Fibroblast of skin of abdomen (primary cell): ENCODE measurements at places on chromosomes 4 and X.

DNA sequence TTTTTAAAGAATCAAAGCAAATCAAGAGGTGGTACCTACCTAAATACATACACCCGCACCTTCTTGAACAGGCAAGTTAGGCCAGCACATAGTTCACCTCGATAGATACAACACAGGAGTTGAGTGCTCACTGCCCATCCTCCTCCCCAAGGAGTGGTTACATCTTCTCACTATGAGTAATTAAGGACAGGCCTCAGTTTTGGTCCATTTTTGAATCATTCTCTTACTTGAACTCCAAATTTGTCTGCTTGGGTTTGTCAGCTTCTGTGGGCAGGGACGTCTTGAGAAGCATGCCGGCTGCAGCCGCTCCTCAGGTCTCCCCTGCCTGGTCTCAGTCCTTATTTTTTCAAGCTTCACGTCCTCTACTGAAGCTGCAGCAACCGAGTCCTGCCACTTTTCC lies 190.6 kb upstream of the RBPJ start:
- no peak for DNase-seq

DNA sequence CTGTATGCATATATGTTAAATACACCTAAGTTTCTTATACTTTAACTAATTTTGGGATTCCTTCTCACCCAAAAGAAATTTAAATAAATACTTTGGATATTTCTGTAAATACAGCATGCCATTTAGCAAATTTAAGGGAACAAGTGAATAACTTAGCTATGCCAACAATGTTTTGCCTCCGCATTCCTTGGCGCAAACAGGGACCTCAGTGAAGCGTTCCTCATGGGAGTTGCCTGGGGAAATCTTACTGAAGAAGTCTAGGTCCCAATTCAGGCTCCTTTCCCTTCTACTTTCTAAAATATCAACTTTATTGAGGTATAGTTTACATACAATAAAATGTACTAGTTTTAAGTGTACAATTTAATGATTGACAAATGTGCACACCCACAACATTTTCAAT lies 25.0 kb downstream of the COL4A5 start:
- peak; percentile 35 for DNase-seq

DNA sequence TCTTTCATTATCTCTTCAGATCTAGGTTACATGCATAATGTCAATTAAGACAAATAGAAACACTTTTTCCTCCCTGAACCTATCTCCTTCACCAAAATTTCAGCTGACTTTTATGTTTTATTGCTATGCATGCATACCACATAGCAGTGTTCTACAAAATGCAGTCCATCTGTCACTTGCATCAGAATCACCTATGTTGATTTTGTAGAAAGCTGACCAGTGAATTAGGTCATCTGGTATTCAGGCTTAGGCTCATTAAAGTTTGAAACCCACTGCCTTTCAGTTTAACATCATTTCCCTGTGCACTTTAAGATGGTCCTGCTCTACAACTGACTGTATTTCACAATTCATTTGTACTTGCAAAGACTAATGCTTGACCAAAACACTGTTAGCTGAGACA lies 277.9 kb downstream of the CFAP299 start:
- no peak for DNase-seq

DNA sequence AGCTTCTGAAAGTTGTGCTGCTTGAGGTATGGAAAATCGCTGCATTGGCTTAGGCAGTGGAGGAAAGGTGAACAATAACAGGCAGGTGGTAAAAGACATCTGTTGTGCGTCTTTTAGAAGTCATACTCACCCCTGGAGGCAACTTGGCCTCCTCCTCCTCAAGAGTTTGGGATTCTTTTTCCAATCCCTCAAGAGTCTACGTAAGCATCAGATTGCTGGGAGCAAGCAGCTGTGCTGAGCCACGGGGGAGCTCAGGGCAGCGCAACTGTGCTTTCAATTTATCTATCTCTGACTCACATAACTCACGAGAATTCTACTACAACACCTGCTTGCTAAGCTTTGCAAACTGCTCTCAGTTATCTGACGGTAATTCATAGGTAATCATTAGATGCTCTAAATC lies 6.4 kb upstream of the RBMX2 start:
- no peak for DNase-seq
